Effector CD8-positive, alpha-beta T cell (primary cell): ENCODE measurements at places on chromosomes 2 and 18.

DNA sequence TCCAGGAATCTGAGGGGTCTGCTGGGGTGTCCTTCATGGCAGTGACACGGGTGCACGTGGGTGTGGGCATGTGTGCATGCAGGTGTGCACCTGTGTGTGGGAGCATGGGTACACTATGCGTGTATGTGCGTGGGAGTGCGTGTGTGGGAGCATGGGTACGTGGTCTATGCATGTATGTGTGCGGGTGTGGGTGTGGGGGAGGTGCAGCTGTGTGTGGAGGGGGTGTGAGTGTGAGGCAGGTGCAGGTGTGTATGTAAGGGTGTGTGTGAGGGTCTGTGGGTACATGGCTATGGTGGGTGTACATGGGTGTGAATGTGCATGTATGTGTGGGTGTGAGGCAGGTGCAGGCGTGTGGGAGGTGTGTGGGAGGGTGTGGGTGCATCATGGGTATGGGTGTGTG lies 36.3 kb downstream of the EIPR1 start:
- no peak for DNase-seq

DNA sequence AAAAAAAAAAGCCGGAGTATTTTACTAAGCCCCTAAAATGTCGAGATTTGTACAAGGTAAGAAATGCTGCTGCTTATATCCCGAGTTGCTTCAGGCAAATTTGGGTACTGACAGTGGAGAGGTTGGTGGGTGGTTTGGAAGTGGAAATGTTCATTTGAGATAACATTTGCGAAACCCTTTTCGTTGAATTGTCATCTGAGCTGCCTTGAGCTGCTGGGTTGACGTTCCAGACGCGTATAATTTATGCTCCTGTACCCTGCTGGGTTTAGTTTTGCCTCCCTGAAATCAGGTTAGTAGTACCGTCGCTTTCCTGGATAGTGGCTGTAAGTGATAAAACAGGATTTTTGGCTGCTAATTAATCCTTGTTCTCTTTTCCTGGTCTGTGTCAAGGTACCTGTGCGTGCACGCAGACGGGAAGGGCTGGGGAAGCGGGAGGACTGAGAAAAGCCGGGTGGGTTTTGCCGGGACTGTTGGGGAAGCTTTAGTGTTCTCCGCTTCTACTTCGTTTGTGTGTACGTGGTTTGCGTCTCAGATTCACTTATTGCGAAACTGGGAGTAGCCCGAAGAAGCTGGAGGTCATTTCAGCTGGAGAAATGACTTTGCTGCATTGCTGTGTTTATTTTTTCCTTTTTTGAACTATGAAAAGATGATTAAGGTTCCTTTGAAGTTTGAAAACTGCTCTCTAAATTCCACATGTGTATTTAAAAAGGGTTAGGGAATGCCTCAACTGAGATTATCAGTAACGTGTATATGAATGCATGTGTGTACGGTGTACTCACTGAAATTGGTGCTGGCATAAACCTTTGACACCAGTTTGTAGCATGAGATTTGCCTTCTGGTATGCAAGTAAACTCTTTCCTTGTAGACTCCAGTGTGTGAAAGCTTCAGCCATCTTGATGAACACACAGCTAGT lies 709 bp downstream of the UGP2 start:
- DNase-seq: no peak

DNA sequence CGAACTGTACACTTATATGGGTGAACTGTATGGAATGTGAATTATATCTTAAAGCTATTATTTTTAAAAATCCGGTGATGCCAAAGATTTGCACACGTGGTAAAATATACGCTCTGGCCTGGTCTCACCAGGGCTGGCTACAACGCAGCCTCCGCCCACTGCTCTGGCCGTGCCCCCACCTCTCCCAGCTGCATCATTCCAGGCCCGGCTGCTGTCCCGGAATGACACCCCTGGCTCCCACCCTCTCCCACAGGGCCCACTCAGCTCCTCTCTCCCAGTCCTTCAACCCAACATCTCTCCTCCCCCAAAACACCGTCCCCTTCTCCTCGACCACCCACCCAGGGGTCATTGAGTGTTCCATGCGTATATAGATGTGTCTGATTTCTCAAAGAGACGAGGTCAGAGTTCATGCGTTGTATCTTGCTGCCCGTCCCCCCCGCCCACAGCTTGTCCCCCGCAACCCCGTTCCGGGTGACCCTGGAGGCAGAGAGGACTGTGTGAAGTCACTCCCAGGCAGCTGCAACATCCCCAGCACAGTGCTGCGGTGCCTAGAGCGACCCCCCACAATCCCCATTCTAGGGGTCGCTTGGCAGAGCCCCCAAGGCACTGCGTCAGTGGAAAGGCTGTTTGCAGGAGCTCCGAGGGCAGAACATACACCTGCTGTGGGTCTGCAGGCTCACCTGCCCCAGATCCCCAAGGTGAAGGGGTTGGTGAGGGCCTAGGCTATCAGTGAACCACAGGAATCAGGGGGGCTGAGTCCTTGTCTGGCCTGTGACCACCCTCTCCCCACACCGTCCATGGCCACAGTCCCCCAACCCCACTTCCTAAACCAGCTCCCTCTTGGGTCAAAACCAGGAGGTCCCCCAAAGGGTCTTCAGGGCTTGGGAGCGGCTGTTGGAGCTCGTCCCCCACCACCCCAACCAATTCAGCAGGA lies 13.3 kb downstream of the DNMT3A start:
- no peak for DNase-seq

GRCh38 chr2:205763708-205764211 lies 81.5 kb downstream of the NRP2 start:
- no peak for DNase-seq

- DNase-seq: no peak
These were observed 7.1 kb upstream of the PKDCC start for GRCh38 chr2:42040643-42041278.

- no peak for DNase-seq
These were observed 1.8 kb upstream of the KLHL41 start for GRCh38 chr2:169507698-169508097.

DNA sequence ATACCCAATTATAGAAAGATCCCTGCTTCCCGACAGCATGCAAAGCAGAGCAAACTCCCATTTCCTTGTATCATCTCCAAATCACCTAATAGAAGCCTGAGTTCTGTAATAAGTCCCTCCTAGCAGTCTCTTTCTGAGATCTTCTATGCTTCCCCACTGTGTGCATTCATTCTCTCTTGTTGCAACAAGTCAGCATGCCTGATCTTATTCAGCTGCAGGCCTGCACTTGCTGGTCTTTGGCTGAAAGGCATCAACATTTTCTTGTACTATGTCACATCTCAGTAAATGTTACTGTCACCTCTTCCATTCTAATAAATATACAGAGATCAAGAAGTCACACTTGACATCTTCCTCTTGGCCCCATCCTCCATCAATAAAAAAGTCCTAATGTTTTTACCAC lies 449.9 kb upstream of the MEX3C start:
- no peak for DNase-seq

GRCh38 chr2:85806358-85807118 lies 52.7 kb downstream of the ATOH8 start:
- DNase-seq: no peak

DNA sequence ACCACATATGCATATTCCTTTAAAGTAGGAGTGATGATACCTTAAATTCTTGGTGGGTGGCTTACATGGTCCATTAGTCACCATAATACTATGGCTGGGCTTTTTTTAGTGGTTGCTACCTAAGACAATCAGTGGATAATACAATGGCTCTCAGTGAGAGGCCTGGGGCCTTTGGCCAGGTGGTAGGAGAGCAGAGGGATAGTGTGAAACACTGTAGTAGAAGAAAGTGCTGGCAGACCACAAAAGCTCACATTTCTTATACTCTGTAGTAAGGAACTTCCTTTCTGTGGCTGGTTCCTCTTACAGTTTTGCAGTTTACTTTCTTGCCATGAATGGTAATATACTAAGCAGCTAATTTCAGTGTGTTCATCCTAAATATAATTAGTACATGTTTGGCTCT lies 583.5 kb downstream of the XIRP2 start:
- no peak for DNase-seq
